ENCODE measurements at places on chromosomes 11 and 22.

- no peak for DNase-seq
These were observed 88.2 kb downstream of the SWAP70 start for GRCh38 chr11:9752091-9752490.

GRCh38 chr22:35205961-35206360 is 51.3 kb upstream of the HMGXB4 start:
- DNase-seq = no peak

- DNase-seq = no peak
These were observed 13.8 kb downstream of the BMAL1 start for GRCh38 chr11:13291361-13291760.

GRCh38 chr11:126282361-126282735 is 545 bp upstream of the TIRAP start:
- DNase-seq = no peak

GRCh38 chr11:2453436-2453835 is 8.6 kb downstream of the KCNQ1 start:
- no peak for DNase-seq

DNA sequence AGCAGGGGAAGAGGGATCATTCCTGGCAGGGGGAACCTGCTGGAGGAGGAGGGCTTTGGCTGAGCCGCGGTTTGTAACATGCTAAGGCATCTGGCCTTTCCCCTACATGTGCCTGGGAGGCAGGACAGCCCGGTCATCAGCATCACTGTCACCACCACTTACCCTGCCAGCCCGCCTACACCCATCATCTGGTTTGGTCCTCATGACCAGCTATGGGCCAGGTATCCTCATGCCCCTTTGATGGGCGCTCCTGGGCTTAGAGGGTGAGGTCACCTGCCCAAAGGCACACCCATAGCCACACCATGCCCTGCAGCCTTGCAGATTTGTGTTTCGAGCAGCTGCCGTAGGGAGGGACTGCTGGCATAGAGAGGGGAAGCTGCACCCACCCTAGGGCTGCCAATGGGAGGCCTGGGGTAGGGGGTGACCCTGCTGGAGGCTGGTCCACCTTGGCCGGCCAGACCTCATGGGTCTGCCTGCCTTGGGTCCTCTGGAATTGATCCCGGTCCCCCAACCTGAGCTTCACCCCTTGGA is 2.6 kb downstream of the MRGPRF start:
- no peak for DNase-seq

DNA sequence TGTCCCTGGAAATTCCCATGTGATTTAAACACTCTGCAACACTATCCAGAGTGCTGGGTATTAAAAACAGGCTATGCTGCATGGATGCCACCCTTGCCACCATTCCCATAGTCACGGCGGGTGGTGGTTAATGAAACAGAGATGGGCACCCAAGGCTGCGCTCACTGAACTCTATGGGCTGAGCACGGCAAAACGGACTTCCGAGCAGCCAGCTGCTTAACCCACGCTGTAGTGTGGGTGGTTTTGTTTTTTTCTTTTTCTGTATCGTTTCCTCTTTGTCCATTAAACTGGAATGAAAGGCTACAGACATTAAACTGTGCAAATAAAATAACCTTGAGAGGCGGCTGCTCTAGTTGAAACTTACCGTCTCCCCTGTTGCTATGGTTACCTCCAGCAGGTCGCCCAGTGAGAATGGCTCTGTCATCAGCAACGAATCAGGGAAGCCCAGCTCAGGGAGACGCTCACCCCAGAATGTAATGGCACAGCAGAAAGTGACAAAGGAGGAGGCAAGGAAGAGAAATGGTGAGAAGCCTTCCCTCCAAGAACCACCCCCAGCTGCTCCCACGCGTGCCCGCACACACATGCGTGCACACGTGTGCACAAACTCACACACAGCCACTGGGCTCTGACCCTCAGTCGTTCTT is 102.1 kb downstream of the C11orf91 start:
- no peak for DNase-seq

GRCh38 chr11:35663408-35663702 is 780 bp downstream of the TRIM44 start:
- no peak for DNase-seq

GRCh38 chr11:65896034-65896999 is 3.9 kb downstream of the FOSL1 start:
- DNase-seq = no peak

- DNase-seq = no peak
These were observed 1184.7 kb upstream of the TENM4 start for GRCh38 chr11:80625563-80625962.

DNA sequence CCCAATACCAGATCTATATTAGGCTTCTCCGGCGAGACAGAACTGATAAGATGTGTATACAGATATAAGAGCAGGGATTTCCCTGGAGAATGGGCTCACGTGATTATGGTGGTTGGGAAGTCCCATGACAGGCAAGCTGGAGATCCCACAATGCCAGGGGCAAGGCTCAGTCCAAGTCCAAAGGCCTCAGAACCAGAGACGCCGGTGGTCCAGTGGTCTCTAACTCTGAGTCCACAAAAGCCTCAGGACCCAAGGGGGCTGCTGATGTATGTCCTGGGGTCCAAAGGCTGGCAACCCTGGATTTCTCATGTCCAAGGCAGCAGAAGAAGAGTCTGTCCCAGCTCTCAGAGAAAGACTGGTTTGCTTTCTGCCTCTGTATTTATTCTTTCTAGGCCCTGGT is 15.8 kb upstream of the OSBPL5 start:
- no peak for DNase-seq

- DNase-seq = no peak
These were observed 8.1 kb downstream of the FLI1 start for GRCh38 chr11:128701936-128702335.

DNA sequence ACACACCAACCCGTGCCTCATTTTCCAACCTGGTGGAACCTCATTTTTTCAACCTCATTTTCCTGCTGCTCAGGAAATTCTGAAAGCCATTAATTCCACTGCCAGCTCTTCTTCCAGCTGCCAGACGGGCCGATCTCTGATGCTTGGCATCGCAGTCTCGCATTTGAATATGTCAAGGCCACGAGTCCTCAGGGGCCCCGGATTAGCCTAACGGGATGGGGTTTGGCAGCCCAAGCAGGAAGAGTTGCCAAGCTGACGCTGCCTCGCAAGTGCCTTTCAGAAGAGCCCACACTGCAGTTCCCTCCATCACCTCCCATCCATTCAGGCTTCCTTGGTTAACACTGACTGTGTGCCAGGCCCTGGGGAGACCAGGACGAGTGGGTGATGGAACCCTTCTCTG is 8.7 kb downstream of the RASD2 start:
- no peak for DNase-seq

DNA sequence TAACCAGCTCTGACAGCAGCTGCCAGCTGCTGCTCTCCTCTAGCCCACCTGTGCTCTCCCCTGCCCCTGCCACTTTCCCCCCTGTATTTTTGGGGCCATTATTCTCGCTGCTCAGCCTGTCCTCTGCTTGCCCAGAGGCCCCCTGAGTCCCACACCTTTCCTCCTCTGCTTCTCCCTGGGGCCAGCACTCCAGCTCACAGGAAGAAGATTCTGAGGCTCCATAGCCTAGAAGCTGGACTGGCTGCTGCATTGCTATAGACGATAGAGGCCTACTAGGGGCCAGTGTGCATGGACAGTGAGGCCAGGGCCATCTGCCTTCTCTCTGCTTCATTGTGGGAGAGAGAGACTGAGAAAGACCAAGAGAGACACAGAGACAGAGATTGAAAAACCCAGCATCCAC is 679 bp downstream of the OMP start:
- DNase-seq = no peak

DNA sequence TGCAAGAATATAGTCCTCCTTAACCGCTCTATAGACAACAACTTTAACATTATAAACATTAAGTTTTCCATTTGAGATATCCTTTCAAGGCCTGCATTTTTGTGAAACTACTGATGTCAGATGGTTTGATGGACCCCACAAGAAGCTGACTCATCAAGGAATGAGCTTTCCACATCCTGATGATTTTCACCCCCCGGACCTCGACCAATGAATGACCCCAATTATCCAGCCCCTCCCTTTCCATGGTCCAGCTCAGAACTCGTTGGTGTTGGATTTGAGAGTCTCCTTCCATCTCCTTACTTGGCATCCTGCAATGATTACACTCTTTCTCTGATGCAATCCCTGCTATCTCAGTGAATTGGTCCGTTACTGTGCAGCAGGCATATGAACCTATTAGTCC is 31.8 kb upstream of the GUCY1A2 start:
- no peak for DNase-seq

- DNase-seq = no peak
These were observed 165.0 kb downstream of the SOX6 start for GRCh38 chr11:16191212-16191867.
